ENCODE measurements at places on chromosomes 3 and 15.

- no peak for DNase-seq
Observed at GRCh38 chr3:61407397-61407796, 154.0 kb upstream of the PTPRG start.

DNA sequence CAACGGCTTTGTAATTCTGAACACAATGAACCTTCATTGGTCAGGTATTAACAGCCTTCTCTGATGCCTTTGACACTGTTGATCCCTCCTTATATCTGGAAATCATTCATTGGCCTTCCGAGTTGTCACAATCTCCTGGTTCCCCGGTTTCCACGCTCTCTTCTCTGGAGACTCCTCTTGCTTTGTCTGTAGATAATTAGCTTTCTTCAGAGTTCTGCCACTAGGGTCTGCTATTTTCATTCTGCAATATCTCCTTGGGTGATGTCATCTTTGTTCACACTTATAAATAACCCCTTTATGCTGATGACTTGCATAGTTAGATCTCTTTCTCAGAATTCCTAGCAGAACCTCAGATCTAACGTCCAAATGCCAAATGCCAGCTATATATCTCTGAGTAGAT is 583.8 kb upstream of the ZNF717 start:
- DNase-seq = peak; percentile 3

DNA sequence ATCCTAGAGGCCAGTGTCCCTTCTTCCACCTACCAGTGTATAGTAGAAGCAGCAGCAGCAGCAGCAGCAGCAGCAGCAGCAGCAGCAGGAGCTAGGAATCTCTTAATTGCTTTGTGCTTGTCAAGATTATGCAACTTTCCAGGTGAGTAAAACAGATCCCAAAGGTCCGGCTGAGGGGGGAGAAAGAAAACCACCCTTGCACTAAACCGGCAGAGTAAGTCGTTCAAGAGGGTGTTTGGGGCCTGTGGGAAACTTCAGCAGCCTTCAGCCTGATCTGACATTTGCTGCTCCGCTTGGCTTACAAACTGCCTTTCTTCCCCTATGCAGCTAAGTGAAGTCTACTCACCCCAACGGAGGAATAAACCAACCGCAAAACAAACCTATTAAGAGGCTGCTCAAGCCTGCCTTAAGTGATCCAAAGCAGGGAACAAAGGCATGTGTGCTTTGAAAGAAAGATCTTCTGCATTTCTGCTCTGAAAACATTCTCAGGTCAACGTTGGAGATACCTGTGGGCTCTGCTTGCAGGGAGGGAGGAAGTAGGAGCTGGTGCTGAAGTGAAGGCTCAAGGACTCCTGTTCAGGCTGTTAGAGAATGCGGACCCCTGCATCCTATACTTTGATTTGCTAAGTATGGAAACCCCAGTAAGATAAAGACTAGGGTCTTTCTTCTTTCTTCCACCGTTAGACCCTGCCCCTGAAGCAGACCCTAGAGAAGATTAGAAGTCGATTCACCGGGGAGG is 35.7 kb upstream of the DLG1 start:
- no peak for DNase-seq

- no peak for DNase-seq
Observed at GRCh38 chr3:57158813-57159738, 6.1 kb downstream of the IL17RD start.

GRCh38 chr15:39127925-39128617 is 452.8 kb upstream of the THBS1 start:
- no peak for DNase-seq

DNA sequence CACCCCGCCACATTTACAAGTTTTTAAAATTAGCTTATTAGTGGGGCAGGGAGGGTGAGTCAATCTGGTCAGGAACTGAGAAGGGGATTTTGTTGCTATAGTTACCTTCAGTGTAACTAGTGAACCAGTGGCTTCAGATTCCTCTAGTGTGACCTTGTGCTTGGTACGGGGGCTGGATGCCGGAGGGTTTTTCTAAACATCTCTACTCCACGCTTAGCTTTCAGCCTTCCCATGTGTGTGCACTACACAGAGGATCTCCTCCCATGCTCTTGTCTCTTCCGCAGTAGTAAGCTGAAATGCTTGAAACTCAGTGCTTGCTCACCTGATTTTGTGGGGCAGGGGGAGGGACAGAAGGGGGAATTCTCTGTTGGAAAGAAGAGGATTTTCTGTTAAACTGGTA is 67.9 kb upstream of the AKAP13 start:
- peak; percentile 47 for DNase-seq
